ENCODE measurements at places on chromosomes 2 and 18.

DNA sequence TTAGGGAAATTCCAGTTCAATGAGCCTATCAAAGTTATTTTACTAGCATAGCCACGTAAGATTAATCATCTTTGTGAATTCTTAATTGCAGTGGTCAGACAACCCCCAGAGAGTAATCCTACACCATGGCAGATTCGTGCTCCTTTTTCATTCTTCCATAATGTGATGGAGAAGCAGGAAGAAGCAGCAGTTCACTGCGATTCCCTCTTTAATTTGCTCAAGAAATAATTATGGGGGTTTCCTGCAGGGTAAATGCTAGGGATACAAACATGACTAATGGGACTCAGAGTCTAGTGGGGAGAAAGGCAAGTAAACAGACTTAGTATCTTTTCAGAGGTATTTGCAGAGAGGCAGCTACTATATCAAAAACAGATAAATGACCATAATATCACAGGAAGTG lies 175.8 kb upstream of the HNRNPA3 start:
- no peak for DNase-seq

DNA sequence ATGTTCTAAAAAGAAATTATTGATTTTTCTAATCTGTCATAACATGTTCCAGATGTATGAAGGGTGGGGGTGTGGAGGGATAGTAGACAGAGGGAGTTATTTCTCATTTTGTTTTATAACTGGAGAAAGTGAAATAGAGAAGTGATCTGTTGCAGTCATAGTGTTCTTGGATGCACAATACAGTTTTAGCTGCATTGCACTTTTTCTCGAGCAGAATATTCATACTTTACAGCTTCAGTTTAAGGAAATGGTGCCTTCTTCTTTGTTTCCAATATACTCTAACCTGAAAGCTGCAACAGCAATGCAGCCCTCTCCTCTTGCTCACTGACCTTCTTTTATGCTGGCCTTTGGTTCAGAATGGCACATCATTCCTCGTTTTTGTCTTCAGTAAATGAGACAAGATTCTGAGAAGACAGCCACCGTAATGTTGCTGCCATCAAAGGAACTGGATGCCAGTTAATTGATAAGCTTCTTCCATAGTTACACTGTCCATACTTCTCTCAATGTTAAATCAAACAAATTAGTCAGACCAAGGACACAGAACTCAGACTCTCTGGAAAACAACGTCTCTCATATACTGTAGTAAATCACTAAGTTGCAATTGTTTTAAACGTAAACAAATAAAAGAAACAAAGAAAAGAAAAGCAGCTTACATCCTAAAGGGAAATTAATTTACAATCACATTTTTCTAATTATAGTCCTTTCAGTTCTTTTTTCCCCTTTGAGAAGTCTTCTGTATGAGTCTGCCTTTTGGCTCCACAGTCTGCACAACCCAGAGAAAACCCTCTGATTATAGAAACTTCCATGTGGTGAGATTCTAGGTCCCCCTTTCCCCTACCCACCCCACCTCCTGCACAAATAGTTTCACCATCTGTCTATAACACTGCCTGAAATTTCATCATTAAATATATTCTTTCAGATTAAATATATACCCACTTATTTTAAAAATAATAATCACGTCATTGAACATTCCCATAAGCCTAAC lies 97.4 kb upstream of the UGP2 start:
- DNase-seq = no peak

GRCh38 chr2:11589316-11589940 lies 55.6 kb downstream of the GREB1 start:
- no peak for DNase-seq

- DNase-seq = no peak
These were observed 3.4 kb downstream of the WDFY1 start for GRCh38 chr2:223941579-223942277.

GRCh38 chr2:42091671-42092070 lies 43.9 kb downstream of the PKDCC start:
- DNase-seq = no peak

DNA sequence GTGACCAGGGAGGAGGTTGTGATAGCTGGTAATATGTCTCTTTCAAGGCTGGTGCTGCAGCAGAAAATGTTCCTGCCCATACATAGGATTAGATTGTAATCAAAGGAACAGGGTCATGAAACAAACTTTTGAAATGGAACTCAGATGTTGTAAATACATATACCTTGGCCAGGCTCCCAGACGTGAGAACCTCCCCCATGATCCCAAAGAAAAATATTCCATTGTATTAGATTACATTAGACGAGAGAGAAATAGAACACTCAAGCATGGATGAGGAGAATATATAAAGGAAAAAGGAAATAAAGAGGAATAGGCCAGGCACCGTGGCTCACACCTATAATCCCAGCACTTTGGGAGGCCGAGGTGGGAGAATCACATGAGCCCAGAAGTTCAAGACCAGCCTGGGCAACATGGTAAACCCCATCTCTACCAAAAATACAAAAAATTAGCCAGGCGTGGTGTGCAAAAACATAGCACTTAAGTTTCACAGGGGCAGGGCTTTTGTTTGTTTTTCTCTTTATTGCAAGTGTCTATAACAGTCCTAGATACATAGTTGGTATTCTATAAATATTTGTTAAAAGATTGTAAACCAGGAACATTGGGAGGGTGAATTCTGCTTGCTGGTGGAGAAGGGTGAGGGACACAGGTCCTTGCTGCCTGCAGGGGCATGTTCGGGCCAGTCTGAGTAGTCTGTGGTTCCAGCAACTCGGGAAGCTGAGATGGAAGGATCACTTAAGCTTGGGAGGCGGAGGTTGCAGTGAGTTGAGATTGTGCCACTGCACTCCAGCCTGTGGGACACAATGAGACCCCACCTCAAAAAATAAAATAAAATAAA lies 52.8 kb downstream of the RPL37A start:
- peak; percentile 53 for DNase-seq

GRCh38 chr2:6995391-6996097 lies 78.3 kb downstream of the RNF144A start:
- no peak for DNase-seq

DNA sequence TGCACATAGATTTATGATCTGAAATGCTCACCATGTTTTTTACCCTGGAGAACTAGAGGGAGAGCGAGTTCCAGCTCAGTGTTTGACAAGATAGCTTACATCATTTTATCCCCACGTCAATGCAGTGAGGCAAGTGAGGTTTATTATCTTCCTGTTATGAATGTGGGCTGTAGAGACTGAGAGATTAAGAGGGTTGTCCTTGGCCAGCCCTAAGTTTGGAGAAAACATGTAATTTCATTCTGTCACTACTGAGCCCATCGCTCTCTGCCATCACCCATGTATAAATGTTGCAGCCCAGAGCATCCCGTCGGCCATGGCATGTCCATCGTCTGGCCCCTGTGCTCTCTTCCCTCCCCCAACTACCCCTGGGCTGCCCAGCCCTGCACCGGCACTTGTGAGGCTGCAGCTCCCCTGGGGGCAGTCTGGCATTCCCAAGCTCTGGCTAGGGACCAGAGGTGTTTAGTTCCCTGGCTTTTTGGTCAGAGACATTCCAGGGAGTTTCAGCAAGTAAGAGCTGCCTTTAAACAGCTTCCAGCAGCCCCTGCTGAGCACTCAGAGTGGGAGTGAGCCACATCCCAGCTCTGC lies 136.7 kb downstream of the ANTXR1 start:
- peak; percentile 95 for DNase-seq

GRCh38 chr2:157725846-157726245 lies 97.2 kb upstream of the ACVR1C start:
- DNase-seq = no peak

GRCh38 chr2:215002500-215002899 lies 135.9 kb downstream of the ABCA12 start:
- DNase-seq = peak; percentile 61

GRCh38 chr2:216242365-216242764 lies 129.9 kb downstream of the MARCHF4 start:
- DNase-seq = no peak

DNA sequence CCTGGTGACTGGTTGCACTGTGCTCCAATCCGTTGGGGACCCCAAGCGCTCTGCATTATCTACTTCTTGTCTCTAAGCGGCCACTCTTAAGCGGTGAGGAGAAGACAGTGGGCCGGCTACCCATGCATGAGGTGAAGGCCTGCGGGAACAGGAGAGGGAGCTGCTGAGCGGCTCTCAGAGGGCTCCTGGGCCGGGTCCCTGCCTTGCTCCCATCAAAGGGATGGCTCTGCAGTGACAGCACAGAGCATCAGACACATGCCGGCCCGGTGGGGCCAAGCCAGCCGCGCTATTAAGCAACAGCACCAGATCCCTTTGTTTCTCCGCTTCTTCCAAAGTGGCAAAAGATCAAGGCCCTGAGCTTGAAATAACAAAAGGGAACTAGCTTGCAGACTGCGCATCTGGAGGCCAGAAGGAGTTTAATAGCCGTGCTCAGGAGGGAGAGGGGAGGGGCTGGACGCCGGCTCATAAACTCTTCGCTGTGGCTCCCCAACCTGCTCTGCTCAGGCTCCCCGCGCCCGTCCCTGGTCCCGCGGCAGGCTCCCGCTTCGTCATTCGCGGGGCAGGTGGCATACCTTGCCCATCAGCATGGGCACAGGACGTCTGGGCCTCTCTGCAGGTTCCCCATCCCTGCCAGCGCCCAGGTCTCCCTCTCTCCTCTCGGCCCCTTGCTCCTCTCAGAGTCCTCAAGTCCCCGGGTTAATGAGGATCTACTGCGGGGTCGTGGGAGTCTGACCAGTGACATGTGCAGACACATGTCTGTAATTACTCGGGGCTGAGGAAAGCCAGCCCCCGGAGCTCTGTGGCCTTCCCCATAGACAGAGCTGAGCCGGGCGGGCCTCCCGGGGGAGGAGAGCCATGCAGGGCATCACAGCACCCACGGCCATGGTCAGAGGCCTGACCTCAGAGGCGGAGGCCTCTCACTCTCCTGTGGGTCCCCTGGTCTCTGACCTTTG lies 96.7 kb downstream of the ASB1 start:
- DNase-seq = peak; percentile 50

DNA sequence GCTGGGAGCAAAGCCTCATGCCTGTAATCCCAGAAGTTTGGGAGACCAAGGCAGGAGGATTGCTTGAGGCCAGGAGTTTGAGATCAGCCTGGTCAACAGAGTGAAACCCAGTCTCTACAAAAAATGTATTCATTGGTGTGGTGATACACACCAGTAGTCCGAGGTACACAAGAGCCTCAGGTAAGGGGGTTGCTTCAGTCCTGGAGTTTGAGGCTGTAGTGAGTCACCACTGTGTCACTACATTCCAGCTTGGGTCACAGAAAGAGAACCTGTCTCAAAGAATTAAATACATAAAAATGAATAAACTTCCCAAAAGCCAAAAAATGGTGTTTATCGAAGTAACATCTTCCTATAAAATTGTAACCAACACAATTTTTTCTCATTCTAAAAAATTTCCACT lies 568.1 kb upstream of the LINC00305 start:
- DNase-seq = no peak

- DNase-seq = no peak
These were observed 38.0 kb downstream of the BIN1 start for GRCh38 chr2:127069003-127069402.

DNA sequence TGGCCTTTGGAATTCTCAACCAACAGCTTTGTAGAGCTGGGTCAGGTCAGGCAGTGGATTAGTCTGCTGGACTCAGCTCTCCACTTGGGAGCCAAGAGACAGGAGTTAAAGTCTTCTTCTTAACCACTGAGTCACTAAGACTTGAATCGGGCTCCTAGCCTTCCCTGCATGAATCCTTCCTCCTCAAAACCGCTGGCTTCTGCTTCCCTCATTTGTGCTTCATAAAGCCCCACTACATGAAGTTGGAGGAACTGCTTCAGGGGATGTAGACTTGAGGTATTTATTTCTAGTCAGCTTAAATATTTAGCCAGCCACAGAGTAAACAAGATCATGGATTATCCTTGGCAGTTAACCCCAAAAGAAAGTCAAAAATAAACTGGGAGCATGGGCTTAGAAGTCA lies 536.3 kb upstream of the TNP1 start:
- no peak for DNase-seq

DNA sequence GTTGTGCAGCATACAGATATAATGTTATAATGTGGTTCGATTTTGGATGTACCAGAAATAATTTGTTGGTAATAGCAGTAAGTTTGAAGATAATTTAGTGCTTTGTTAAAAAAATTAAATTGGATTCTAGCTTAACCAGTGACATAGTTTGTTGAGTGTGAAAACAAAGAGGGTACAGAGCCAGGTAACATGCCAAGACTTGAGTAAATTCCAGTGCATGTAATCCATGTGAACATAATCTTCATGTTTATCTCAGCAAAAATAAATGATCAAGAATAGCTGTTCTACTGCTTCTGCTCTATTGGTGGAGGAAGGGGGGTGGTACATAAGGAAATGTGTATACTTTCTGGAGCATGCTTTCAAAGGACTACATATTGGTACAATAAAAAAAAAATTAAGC lies 165.8 kb downstream of the DNAH7 start:
- peak; percentile 55 for DNase-seq

GRCh38 chr2:122389694-122390093 lies 634.2 kb downstream of the TSN start:
- no peak for DNase-seq

- peak; percentile 93 for DNase-seq
These were observed 101.4 kb downstream of the NFATC1 start for GRCh38 chr18:79496978-79497637.

DNA sequence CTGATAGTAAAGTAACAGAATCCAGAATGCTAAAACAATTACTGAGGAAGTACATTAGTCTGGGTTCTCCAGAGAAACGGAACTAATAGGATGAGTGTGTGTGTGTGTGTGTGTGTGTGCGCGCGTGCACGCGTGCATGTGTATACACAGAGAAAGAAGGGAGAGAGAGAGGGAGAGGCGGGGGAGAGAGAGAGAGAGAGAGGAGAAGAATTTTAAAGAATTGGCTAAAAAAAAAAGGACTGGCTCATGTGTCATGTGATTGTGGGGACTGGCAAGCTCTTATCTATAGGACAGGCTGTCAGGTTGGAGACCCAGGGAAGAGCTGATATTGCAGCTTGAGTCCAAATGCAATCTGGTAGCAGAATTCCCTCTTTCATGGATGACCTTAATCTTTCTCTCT lies 976.2 kb upstream of the CDH2 start:
- no peak for DNase-seq

- DNase-seq = no peak
These were observed 14.4 kb upstream of the SNED1 start for GRCh38 chr2:240983996-240984498.
